ENCODE measurements at places on chromosomes 3 and 15.

- DNase-seq, result no peak
These were observed 10.9 kb upstream of the SEC61A1 start for GRCh38 chr3:128041344-128041743.

GRCh38 chr3:171309906-171310359 lies 150.3 kb downstream of the TNIK start:
- peak; percentile 80 for DNase-seq

GRCh38 chr3:141412087-141412935 lies 44.0 kb downstream of the ZBTB38 start:
- DNase-seq, result peak; percentile 96

GRCh38 chr3:151813799-151814198 lies at the start of gene AADAC:
AADAC (plus strand) TSS chr3:151814116; CDS start chr3:151814163, 47 bp downstream.
- no peak for DNase-seq

DNA sequence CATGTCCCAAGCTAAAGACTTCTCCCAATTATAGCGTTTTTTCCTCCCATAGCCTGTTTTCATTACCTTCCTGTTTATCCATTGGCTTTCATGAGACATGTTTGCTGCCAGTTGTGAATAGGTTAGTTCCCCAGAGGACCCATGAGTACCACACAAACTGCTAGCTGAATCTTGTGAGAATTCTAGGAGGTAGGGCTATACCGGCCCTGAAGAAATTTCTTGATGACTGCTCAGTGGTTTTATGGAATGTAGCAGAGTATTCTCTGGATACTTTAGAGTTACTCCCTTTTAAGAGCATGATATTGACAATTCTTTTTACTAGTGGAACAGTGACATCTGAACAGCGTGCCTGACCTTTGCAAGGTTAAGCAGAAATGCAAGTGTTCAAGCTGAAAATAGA lies 210.4 kb downstream of the MCTP2 start:
- DNase-seq, result no peak

GRCh38 chr3:65153850-65154512 lies 466.2 kb upstream of the ADAMTS9 start:
- DNase-seq, result no peak

DNA sequence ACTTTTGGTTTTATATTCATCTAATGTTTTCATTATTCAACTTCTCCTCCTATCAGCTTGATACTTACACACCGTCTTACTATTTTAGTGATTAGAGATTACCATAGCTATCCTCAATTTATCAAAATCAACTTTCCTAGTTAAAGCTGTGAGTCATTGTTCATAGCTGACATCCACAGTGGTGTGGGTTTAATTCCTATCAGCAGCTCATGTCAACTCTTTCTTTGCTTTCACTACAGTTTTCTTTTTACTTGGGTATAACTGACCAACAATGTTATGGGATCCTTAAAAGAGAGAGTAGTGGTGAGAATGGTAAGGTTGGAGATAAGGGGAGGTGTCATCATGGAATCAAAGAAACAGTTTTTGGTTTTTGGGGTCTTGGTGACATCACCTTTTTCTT lies 112.7 kb downstream of the NFKBIZ start:
- peak; percentile 48 for DNase-seq

DNA sequence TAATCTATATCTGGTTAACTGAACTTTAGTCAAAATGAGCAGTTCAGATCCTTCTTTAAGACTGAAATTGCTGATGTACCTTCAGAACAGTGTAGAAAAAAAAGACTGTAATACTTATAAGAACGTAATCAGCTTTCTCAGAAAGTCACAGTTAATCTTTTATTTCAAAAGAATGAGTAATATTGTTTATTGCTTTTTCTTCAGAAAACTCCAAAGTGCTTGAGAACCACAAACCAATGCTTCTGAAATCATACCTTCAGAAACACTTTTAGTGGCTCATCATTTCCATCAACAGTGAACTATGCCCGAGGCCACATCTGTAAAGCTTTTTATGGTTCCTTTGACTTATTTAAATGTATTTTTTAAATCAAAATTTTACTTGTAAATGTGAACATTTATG lies 33.3 kb upstream of the CLASP2 start:
- DNase-seq, result no peak

- DNase-seq, result peak; percentile 51
These were observed 141.8 kb upstream of the NECTIN3 start for GRCh38 chr3:110929816-110930215.

GRCh38 chr3:117898722-117899522 lies 1135.7 kb downstream of the IGSF11 start:
- peak; percentile 19 for DNase-seq

DNA sequence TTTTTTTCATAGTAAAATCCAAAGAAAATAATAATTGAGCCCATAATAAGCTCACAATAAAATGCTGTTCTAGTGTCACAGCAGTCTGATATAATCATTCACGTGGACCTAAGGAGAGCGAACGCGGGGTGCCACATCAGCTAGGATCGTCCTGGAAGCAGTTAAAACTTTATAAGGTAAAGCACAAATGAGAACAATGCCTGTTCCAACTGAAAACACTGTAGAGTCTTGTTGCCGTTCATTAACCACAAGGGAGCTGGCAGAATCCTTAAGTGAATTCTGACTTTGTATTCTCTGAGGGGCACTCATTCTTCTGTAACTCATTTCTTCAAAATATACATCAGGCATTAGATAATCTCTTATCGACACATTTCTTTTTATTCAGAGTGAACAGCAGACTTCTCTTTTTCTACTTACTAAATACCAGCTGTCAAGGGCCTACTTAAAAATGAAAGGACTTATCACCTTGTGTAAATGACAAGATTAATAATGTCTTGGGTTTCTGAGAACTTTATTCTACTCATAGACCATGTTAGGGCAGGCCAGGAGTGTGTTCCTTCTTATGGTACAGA lies 524.6 kb downstream of the MECOM start:
- no peak for DNase-seq

- no peak for DNase-seq
These were observed 4.8 kb downstream of the KLF13 start for GRCh38 chr15:31331389-31331788.

DNA sequence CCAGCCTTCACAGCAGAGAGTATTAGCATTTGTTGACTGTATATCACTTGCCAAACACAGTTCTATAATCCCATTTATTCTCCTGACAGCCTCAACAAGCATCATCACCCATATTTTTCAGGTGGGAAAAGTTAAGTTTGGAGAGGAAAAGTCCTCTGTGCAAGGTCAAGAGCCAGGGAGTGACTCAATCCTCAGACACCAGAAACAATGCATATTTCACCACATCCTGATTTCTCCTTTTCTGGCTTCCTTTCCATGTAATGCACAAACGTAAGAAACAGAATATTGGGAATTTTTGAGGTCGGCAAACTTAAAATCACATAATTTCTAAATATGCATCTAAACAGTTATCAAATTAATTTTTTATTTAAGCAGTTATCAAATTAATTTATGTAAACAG lies 116.0 kb upstream of the GADL1 start:
- DNase-seq, result peak; percentile 62

GRCh38 chr3:121557426-121557934 lies 10.3 kb upstream of the ARGFX start:
- DNase-seq, result no peak

- no peak for DNase-seq
These were observed 519.3 kb upstream of the ARPP21 start for GRCh38 chr3:35120026-35120425.

- DNase-seq, result peak; percentile 80
These were observed 56.3 kb upstream of the FSTL1 start for GRCh38 chr3:120506828-120507774.

DNA sequence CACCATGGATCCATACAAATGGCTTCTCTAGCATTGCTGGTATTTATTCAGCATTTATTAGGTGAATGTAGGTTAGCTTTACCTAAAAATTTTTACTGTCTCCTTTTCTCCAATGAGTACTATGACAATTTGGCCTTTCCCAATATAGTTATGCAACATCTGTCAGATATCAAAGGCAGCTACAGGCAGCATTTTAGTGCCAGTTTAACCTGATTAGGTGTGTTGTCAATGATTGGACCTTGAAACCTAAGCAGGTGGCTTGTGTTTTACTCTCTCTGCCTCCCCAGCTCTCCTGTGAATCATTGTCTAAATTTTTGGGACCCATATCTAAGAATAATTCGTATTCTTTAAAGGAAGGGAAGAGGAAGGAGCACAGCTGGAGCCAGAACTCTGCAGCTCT lies 228.9 kb downstream of the KBTBD8 start:
- no peak for DNase-seq

DNA sequence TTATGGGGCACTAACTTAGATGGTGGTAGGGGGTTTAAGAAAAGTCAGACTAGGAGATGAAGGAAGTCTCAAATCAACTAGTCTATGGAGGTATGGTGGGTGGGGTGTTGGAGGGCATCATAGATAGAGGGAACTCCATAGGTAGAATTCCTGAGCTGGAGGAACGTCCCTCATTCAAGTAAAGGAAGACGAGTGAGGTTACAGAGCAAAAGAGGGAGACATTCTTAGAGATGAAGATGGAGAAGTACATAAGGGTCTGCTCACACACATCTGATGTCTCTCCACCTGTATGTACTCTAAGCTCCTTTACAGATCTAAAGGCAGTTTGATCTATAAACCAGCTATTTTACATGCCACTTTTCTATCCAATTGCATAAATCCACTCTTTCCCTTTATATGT lies 1.4 kb downstream of the PLSCR1 start:
- no peak for DNase-seq

GRCh38 chr3:52310861-52311575 lies 5.1 kb upstream of the DNAH1 start:
- DNase-seq, result peak; percentile 20

- DNase-seq, result no peak
These were observed 123.2 kb upstream of the BNIP2 start for GRCh38 chr15:59812250-59812870.

- no peak for DNase-seq
These were observed 23.7 kb downstream of the CYP11A1 start for GRCh38 chr15:74343797-74344127.

GRCh38 chr3:43285644-43286043 lies 696 bp upstream of the SNRK start:
- DNase-seq, result no peak

- peak; percentile 22 for DNase-seq
These were observed at the start of gene PLCB2 for GRCh38 chr15:40307421-40308211. PLCB2 (minus strand) TSS chr15:40307935; CDS start chr15:40307672, 263 bp downstream.

- peak; percentile 92 for DNase-seq
These were observed 540 bp downstream of the CCDC80 start for GRCh38 chr3:112640276-112640929.

GRCh38 chr3:161557445-161558150 lies 61.0 kb downstream of the OTOL1 start:
- no peak for DNase-seq

DNA sequence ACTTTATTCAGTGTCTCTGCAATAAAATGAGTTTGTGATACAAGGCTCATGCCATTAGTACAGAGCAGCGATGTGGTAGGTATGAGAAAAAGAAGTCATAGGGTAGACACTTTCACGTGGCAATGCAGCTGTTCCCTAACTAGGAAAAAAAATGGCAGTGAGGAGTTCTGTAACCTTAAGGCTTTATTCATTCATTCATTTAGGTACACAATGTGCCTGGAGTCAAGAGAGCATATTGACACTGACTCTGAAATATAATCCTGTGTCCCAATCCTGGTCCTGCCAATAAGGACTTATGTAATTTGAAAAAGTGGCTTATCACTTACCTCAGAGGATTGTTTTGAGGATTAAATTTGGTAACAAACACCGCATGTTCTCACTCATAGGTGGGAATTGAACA lies 173.0 kb upstream of the AZI2 start:
- no peak for DNase-seq

DNA sequence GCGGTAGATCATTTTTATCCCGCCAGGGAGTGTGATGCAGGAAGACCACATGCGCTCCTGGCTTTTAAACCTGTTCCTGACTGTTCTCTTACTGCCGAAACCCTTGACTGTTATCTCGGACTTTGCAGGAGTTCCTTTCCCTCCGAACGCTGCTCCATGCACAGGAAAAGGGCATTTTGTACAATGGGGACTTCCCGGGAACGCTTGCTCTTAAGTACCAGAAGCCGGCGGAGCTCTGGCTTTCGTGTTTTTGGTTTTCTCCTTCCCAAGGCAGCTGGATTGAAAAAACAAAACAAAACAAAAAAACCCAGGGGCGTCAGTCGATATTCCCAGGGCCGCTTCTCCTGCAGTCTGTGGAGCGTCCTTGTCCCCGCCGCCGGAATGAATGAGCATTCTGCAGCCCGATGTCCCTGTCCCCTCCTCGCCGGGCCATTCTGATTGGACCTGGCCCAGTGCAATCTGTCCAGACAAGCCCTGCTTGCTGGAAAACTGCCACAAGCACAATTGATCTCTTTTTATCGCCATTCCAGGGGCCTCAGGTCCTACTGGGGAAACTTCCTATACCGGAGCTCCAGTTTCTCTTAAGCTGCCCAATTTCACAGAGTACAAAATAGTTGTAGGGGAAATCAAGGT lies 44.8 kb downstream of the SLC6A1 start:
- no peak for DNase-seq

DNA sequence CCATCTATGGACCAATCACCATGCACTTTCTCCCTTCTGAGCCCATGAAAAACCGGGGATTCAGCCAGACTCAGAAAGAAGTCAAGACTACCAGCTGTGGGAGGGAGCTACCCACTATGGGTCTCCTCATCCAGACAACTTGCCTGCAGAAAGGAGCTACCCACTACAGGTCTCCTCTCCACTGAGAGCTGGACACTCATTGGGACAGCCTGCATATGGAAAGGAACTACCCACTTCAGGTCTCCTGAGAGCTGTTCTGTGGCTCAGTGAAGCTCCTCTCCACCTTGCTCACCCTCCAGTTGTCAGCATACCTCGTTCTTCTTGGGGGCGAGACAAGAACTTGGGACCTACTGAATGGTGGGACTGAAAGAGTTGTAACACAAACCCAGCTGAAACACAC lies 22.3 kb upstream of the ZBED2 start:
- DNase-seq, result no peak

- DNase-seq, result no peak
These were observed 573.8 kb upstream of the NAALADL2 start for GRCh38 chr3:174285242-174285864.

- DNase-seq, result no peak
These were observed 90.2 kb upstream of the LINGO1 start for GRCh38 chr15:77722759-77723460.

DNA sequence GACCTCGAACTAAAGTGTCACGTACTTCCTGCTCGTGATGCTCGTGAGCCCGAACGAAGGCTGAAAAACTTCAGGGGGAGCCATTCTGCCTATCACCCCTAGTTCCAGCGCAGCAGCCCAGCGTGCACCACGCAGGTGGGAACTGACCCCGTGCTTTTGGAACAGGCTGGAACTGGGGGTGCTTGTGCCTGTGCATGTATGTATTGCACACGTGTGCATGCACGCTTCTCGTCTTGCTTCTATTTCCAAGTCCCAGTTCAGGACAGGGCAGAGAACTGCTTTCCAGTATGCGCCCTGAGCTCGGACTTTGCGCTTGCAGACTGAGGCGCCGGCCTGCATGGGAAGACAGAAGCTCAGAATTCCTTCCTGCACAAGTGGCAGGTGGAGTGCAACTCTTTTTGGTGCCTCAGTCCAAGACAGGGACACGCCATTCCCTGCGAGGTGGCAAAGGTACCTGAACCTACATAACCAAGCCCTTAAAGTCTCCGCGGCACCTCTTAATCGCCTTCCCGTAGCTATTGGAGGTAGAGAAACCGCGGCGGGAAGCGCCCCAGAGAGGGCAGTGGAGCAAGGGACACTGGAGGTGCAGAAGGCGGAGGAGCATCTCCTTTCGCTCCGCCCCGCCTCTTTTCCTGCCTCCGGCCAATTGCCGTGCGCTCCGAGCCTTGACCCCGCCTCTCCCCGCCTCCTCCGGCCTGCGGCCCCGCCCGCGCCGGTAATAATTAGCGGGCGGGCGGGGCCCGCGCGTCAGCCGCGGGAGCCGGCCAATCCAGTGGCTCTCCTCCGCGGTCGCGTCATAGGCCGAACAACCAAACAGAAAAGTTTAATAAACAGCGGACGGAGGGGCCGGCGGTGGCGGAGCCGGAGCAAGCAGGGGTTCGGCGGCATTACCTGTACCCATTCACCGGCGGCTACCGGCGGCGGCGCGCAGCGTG lies at the start of gene ZFAND6:
Gene ZFAND6, plus strand, starts transcription at position 826 of the 935 bp plus-strand sequence. CDS start 60,669 bp downstream, outside the sequence.
- peak; percentile 95 for DNase-seq

All from EH (cell line).